ENCODE measurements at places on chromosomes 5 and 9. TPM values are rescaled to one million over a fixed set of nuclear protein-coding genes. Genes with fewer than 3 reads are reported as not detected.
A peak's percentile ranks its signal among the peaks of the same experiment; 100 is the strongest.

DAB2 gene
- 0.16 TPM for total RNA-seq

SV2C gene
- total RNA-seq: 0.07 TPM

CCL27 gene
- total RNA-seq: 0.43 TPM

PRUNE2 gene
- 0.38 TPM for total RNA-seq

CCDC192 gene
- not detected for total RNA-seq

PCDHA11 gene
- not detected for total RNA-seq

- no peak for DNase-seq
- H3K27ac ChIP-seq: no peak overlapping the region
- H3K27me3 ChIP-seq: no peaks in the 10 kb centered on the region
These were observed 184.9 kb downstream of the SMC2 start for GRCh38 chr9:104278929-104279496.

DNA sequence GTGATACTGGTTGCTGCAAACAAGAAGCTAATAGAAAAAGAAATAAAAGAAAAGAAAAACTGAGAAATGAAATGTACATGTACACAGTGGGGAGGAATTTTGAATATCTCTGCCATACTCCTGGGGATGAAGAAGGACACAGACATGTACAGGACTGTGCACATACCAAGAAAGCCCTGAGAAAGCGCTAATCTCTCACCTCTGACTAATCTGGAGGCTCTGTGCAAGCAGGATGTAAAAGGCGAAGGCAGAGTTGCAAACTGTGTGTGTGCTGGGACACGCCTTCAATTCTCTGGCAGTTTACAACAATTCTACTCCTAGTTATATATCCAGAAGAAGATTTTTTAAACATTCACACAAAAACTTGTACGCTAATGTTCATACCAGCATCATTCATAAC is 211.4 kb downstream of the KIAA0825 start:
- no peaks in the 10 kb centered on the region for H3K36me3 ChIP-seq
- no peaks in the 10 kb centered on the region for H3K4me1 ChIP-seq
- H3K27ac ChIP-seq: no peak overlapping the region
- no peak for DNase-seq
- H3K27me3 ChIP-seq: no peaks in the 10 kb centered on the region
- no peak overlapping the region for H3K4me3 ChIP-seq

- H3K27me3 ChIP-seq: no peaks in the 10 kb centered on the region
- H3K4me1 ChIP-seq: no peaks in the 10 kb centered on the region
- no peaks in the 10 kb centered on the region for H3K36me3 ChIP-seq
- no peak overlapping the region for H3K4me3 ChIP-seq
- DNase-seq: no peak
These were observed 66.9 kb upstream of the FCN1 start for GRCh38 chr9:134984372-134985265.

GRCh38 chr5:55564721-55565120 is 30.0 kb upstream of the PLPP1 start:
- no peak overlapping the region for H3K4me3 ChIP-seq
- DNase-seq: no peak
- no peaks in the 10 kb centered on the region for H3K27me3 ChIP-seq
- no peaks in the 10 kb centered on the region for H3K4me1 ChIP-seq
- no peak overlapping the region for H3K27ac ChIP-seq

- no peaks in the 10 kb centered on the region for H3K4me1 ChIP-seq
- DNase-seq: no peak
- H3K36me3 ChIP-seq: no peaks in the 10 kb centered on the region
- H3K27me3 ChIP-seq: no peaks in the 10 kb centered on the region
- H3K4me3 ChIP-seq: no peak overlapping the region
- H3K27ac ChIP-seq: no peak overlapping the region
These were observed 23.8 kb downstream of the SVEP1 start for GRCh38 chr9:110555551-110556331.

GRCh38 chr5:142852416-142853198 is 82.4 kb downstream of the ARHGAP26 start:
- H3K4me1 ChIP-seq: peaks cover 50% of the 10 kb centered on the region
- H3K4me3 ChIP-seq: no peak overlapping the region
- H3K27ac ChIP-seq: no peak overlapping the region

- H3K4me1 ChIP-seq: no peaks in the 10 kb centered on the region
- H3K27ac ChIP-seq: no peak overlapping the region
- H3K36me3 ChIP-seq: no peaks in the 10 kb centered on the region
- H3K27me3 ChIP-seq: peaks cover 7% of the 10 kb centered on the region
- no peak overlapping the region for H3K4me3 ChIP-seq
These were observed 151.2 kb upstream of the KIF2A start for GRCh38 chr5:62154758-62155157.

DNA sequence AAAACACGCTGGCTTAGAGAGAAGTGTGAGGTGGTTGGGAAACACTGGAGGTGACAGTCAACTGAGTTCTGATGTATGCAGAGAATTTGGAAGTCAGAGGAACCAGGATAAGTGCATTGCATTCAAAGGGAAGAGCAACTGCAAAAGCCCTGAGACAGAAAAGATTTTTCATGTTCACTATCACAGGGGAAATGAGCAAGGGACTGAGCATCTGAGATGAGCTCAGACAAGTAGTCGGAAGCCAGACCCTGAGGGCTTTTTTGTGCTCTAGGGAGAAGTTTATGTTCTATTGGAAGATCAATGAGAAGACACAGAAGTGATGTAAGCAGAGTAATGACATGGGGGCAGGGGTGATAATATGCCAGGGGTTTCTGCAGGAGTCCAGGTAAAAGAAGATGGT is 97.5 kb downstream of the HTR4 start:
- DNase-seq: no peak
- no peaks in the 10 kb centered on the region for H3K4me1 ChIP-seq
- H3K36me3 ChIP-seq: no peaks in the 10 kb centered on the region
- H3K27ac ChIP-seq: no peak overlapping the region
- H3K27me3 ChIP-seq: peaks cover 14% of the 10 kb centered on the region
- no peak overlapping the region for H3K4me3 ChIP-seq

DNA sequence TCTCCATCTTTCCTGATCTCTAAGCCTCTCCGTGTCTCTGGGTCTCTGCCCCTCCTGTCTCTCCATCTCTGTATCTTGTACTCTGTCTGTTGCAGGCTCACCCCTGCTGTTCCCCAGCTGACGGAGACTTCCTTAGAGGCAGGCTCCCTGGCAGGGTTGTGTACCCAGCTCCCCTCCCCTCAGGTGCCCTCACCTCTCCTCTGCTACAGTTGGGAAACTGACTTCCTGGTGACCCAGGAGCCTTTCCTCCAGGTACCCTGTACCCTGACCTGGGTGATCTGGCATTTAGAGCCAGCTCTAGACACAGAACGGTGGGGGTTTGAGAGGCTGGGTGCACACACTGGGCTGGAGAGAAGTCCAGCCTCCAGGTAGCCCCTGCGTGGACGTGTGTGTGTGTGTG is 37.7 kb downstream of the CXXC5 start:
- no peaks in the 10 kb centered on the region for H3K27me3 ChIP-seq
- H3K36me3 ChIP-seq: no peaks in the 10 kb centered on the region
- H3K27ac ChIP-seq: no peak overlapping the region
- DNase-seq: no peak
- peaks cover 20% of the 10 kb centered on the region for H3K4me1 ChIP-seq

GRCh38 chr9:98185611-98186171 is 6.7 kb downstream of the CORO2A start:
- peaks cover 38% of the 10 kb centered on the region for H3K4me1 ChIP-seq
- H3K4me3 ChIP-seq: no peak overlapping the region

- peaks cover 39% of the 10 kb centered on the region for H3K4me1 ChIP-seq
- H3K27me3 ChIP-seq: peaks cover 7% of the 10 kb centered on the region
- H3K4me3 ChIP-seq: no peak overlapping the region
- H3K27ac ChIP-seq: no peak overlapping the region
- no peak for DNase-seq
These were observed 323.3 kb downstream of the GADD45G start for GRCh38 chr9:89928106-89928505.

DNA sequence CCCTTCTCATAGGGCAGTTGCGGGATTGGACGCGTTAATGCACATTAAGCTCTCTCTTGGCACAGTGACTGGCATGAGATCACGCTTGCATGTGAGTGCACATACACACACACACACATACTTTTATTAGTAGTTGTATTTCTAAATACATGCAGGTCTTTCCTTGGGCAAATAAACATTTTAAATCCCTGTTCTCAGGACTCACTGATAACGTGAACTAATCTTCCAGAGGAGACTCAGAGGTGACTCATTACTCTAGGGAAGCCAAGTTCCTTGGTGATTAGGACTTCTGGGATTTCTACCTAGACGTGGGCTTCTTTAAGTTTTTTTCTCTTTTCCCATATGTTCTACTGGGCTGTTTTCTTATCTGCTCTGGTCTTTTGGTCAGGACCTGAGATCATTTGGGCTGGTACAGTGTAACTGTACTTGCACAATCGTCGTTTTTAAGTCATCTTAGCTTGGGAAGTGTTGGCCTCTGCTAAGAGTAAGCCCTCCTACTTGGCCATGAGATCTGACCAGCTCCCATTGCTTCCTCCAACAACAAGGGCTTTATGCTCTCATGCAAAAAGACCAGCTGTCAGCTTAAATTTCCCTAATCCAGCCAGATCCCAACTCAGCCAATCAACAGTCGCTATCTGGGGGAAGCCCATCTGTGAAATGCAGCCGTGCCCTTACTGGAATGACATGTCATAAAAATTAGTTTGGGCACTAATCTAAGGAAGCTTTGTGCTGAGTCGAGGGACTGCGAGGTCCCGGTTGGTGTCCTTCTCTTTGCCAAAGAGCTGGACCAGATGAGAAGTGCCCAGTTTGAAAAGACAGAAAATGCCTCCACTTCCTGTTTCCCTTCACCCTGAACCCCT is 176.4 kb upstream of the ANKRD55 start:
- peaks cover 3% of the 10 kb centered on the region for H3K4me1 ChIP-seq
- no peaks in the 10 kb centered on the region for H3K36me3 ChIP-seq
- no peaks in the 10 kb centered on the region for H3K27me3 ChIP-seq
- no peak overlapping the region for H3K27ac ChIP-seq

- peak; percentile 6 for DNase-seq
- H3K27ac ChIP-seq: no peak overlapping the region
- H3K36me3 ChIP-seq: no peaks in the 10 kb centered on the region
- H3K27me3 ChIP-seq: peaks cover 45% of the 10 kb centered on the region
These were observed 1.1 kb downstream of the CPLX2 start for GRCh38 chr5:175872287-175873087.

GRCh38 chr5:4019009-4019769 is 423.6 kb downstream of the IRX1 start:
- H3K27ac ChIP-seq: no peak overlapping the region
- H3K4me3 ChIP-seq: no peak overlapping the region
- DNase-seq: no peak
- no peaks in the 10 kb centered on the region for H3K36me3 ChIP-seq

DNA sequence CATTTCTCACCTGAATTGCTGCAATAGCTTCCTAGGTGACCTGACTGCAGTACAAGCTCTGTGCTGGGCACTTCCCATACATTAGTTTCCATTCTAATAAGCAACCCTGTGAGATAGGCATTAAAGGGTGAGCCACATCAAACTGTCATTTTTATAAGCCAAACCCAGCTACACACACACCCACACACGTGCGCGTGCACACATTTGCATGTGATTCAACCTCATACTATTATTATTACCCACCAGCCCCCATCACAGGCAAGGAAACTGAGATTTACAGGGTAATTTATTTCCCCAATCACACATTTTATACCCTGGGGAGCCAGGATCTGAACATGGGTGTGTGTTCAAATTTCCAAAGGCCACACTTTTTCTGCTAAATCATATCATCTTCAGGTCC is 93.6 kb downstream of the TTLL11 start:
- H3K4me3 ChIP-seq: no peak overlapping the region
- H3K4me1 ChIP-seq: peaks cover 6% of the 10 kb centered on the region
- H3K27me3 ChIP-seq: no peaks in the 10 kb centered on the region
- peak; percentile 42 for DNase-seq
- no peak overlapping the region for H3K27ac ChIP-seq

- H3K4me3 ChIP-seq: no peak overlapping the region
- DNase-seq: peak; percentile 42
- no peaks in the 10 kb centered on the region for H3K27me3 ChIP-seq
- no peak overlapping the region for H3K27ac ChIP-seq
These were observed 841.9 kb upstream of the ACO1 start for GRCh38 chr9:31542384-31543055.

- DNase-seq: peak; percentile 62
- no peaks in the 10 kb centered on the region for H3K36me3 ChIP-seq
- no peaks in the 10 kb centered on the region for H3K27me3 ChIP-seq
These were observed 87.0 kb downstream of the ZNF618 start for GRCh38 chr9:113963017-113963620.

DNA sequence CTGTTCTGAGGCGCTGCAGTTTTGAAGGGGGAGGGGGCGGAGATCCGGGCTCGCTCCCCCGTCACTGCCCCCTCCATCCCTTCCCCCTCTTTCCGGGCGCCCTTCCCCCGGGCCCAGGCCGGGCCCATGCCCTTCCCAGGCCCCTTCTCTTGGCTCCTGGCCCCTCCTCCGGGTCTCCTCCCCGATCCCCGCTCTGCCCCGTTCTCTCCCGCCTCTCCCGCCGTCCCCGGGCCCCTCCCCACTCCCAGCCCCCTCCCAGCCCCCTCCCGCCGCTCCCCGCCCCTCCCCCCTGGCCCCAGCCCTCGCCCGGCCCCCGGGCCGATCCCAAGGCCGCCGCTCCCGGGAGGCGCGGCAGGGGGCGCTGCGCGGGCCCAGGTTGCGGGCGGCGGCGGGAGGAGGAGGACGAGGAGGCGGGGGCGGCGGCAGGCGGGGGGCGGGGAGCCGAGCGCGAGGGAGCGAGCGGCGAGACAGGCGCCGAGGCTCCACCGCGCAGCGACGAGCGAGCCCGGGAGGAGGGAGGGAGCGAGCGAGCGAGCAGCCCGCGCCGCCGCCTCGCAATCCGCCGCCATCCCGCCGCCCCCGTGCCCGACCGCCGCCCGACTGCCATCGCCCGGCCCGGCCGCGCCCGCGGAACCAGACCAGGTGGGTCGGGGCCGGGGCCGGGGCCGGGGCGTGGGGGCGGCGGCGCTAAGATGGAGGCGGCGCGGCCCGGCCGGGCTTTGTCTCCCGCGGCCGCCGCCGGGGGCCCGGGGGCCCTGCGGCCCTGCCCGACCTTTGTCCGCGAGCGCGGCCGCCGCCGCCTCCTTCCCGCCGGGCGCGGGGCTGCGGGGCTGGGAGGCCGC is at the start of gene PRRC2B:
Gene PRRC2B, plus strand, starts transcription at position 465 of the 842 bp plus-strand sequence. CDS start 36,059 bp downstream, outside the sequence.
- peaks cover 17% of the 10 kb centered on the region for H3K36me3 ChIP-seq
- peak within 1 kb of the TSS; percentile 95 for H3K4me3 ChIP-seq
- peak within 1 kb of the TSS; percentile 95 for H3K27ac ChIP-seq
- no peaks in the 10 kb centered on the region for H3K27me3 ChIP-seq

DNA sequence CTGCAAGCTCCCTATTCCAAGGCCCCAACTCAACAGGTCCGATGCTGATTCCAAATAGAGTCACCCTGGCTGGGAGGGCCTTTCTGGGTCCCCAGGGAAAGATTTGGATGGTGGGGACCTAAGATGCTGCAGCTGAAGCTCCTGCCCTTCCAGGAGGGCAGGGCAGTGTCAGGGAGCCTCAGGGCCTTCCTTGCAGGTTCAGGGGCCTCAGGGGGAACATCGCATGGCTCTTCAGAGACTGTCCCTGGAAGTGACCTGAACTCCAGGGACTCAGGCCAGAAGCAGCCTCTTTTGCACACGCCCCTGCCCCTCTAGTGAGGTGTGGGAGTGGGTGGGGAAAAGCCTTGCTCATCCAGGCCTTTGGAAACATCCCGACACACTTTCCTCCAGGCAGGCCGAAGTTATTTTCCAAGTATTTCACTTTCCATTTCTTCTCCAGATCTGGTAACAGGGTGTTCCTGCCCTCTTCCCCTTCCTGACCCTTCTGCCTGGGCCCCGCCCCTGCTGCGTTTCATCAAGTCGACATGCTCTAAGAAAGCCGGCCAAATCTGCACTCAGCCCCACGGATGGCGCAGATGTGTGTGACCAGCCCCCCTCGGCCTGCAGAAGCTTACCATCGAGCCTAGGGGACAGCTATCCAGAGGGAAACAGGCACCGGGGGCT is 159.5 kb downstream of the FGF18 start:
- no peaks in the 10 kb centered on the region for H3K4me1 ChIP-seq
- no peak for DNase-seq
- no peak overlapping the region for H3K27ac ChIP-seq

- no peak for DNase-seq
- H3K4me3 ChIP-seq: no peak overlapping the region
- H3K27ac ChIP-seq: no peak overlapping the region
- peaks cover 29% of the 10 kb centered on the region for H3K27me3 ChIP-seq
These were observed 46.7 kb downstream of the TGFBI start for GRCh38 chr5:136075466-136075891.
